Anterior cingulate cortex (tissue), 58 donors: ENCODE measurements at places on chromosomes 1 and 21.

GRCh38 chr1:179121159-179121938 lies 39.5 kb downstream of the TOR3A start:
- no peak for DNase-seq

DNA sequence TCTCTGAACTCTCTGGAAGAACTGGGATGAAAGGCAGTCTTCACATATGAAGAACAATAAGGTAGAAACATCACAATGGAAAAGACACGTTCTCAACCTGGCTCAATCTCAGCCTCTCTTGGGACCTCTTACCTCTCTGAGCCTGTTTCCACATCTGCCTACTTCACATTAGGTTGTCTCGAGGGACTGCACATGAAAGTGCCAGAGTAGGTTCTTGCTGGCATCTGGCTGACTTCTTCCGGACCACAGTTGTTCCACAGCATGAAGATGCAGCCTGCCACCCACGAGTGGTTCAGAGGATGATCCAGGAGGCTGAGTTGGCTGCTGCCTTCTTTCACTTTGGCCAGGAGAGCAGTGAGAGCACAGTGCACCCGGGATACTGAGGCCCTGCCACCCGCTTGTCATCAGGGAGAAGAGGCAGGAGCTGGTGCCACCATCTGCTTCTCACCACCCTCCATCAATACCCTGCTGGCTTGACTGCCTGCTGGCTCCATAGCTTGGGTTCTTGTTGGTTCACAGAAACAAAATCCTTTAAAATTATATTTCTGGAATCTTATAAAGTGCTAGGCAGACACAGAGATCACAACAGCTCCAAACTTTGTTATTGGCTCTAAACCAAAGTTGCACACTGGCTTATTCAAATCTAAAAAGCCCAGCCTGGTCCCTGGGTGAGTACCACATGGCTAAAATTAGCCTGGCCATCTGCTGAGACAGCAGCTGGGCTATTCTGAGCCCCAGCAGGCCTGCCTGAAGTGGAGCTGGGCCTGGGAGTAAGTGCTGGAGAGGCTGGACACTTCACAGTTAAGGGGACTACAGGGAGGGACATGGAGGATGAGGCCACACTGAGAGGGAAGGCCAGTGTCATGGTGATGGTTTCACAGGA lies 46.9 kb upstream of the LIN9 start:
- peak; percentile 41 for DNase-seq

DNA sequence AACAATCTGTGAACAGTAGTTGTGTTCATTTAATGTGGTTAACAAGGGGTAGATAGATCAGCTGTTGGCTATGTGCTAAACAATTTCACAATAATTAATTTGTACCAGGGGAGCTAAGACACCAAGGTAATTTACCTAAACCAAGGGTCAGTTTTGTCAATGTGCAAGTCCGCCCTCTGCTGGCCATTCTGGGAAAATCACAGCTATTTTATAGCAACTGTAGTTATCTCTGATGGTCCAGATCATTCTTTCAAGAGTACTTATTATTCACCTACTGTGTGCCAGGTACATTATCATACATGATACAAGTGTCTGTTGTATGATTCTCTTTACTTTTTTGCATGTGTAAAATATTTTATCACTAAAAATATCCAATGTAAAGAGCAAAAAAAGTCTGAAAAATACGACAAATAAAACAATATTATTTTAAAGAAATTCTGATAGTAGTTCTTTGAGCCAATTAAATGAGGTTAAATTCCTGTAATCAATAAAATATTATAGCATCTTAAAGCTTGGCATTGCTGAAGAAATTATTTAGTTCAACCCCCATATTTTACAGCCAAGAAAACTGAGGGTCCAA lies 312.3 kb upstream of the FAM78B start:
- no peak for DNase-seq

DNA sequence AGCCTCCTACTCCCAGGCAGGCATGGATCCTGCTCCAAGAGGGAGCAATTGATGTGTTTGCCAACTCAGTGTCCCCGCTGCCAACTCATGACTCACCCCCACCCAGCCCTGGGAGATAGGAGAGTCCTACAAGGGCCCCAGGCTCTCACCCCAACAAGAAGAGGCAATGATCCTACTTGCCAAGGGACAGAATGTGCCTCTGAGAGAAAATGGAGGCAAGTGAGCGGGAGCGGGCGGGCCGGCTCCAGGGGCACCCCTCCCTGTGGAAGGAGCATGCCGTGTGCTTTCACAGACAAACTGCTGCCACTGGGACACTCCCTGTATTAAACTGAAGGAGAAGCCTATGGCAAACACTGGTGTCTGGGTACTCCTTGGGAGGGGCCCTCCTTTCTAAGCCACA lies 16.7 kb downstream of the PKP1 start:
- no peak for DNase-seq

DNA sequence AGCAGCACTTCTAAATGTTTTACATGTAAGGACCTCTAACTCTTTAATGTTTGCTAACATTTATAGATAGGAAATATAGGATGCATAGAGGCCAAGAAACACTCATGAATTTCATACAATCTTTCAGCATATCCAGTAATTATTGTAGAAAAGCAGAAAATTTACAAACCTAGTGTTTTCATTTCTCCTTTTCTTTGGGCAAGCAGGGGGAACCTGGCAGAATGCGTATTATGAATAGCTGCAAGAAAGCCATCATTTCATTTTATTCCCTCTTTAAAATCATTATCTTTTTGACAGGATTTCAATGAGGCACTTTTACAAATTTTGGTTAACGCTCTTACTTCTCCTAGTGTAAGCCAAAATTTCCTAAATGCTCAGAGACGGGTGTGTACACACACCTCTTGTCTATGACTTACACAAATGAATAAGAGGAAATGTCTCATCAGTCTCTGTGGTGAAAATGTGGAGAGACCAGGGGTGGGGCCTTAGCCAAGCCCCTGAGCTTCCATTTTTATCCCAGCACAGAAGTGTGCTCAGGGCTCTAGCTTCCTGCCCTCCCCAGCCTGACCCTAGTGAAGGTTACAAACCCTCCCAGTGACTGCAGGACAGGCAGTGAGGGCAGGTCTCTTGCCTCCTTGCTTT lies 91.6 kb downstream of the LRRC8C start:
- no peak for DNase-seq

GRCh38 chr1:184062640-184063286 lies 11.2 kb downstream of the TSEN15 start:
- DNase-seq = no peak

- DNase-seq = no peak
Measured at GRCh38 chr1:73475316-73475870, 722.6 kb downstream of the LRRIQ3 start.

GRCh38 chr1:225319871-225320270 lies 108.0 kb downstream of the LBR start:
- DNase-seq = no peak

GRCh38 chr21:42665026-42665425 lies 11.6 kb downstream of the PDE9A start:
- no peak for DNase-seq

- no peak for DNase-seq
Measured at GRCh38 chr1:220804202-220804586, 17.5 kb downstream of the MTARC1 start.

- no peak for DNase-seq
Measured at GRCh38 chr1:1540818-1541628, 599 bp upstream of the TMEM240 start.

GRCh38 chr1:14521622-14522021 lies 76.9 kb upstream of the KAZN start:
- no peak for DNase-seq

DNA sequence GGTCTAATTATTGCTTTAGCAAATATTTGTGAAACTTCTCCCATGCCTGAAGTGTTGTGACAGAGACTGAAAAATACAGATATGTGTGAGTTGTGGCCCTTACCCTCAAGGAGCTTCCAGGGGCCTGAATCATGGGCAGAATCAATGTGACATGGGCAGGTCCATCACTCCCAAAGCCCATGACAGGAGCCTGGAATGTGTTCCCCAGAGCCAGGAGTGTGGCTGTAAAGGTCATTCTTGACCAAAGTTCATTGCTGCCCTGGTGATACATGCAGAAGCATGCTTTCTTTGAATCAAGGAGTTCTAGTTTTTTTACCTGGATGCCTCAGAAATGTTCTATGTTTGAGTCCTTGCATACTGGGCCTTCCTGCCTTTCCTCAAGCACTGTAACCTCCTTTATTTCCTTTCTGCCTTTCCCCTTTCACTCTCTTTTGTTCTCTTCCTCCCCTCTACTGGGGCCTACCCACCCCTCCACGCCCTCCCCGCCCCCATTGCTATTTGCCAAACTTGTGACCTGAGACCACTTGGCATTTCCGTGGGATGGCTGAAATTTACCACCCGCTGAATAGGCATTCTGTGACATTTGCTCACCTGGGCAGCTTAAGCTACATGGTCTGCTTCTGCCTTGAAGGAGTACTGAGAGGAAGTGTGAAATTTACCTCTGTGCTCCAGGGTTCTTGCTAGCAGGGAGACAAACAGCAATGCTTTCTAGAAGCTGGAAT lies 19.7 kb downstream of the PBX1 start:
- no peak for DNase-seq

- no peak for DNase-seq
Measured at GRCh38 chr1:36157115-36157903, 1.3 kb downstream of the MAP7D1 start.

DNA sequence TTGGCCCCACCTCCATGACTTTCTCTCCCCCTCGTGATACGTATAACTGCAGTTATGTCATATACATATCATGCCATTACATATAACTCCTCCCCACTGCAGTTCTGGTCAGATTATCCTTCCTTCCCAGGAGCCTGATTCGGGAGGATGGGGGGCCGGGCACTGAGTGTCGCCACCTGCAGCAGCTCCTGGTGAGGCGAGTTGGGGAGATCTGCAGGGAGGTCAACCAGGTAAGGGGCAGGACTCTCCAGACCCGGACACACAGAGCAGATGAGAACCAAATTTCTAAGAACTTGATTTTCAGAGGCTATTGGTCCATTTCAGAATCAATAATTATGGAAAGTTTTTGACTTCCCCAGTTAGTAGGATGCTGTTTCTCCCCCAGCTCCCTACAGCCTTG lies 19.5 kb downstream of the HYI start:
- no peak for DNase-seq

DNA sequence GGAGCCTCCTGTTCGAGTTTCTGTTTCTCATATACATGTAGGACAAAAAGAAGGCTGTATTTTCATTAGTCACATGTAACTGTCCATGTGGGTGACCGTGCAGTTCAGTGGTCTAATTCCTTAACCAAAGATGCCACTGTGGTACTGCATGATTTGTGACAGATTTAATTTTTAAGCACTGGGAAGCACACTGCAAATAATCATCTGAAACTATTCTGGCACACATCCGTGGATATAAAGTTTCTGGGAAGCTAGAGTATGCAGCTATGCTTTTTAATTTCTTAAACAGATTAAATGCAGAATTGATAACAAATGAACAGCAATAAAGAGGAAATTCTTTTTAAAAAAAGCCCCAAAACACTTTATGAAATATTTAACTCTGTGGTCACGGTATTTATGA lies 254.8 kb downstream of the LMO4 start:
- DNase-seq = no peak

- DNase-seq = peak; percentile 2
Measured at GRCh38 chr1:4963251-4963650, 308.8 kb downstream of the AJAP1 start.

- no peak for DNase-seq
Measured at GRCh38 chr1:248402748-248403147, at the start of gene OR2T1. Gene OR2T1 (plus strand): TSS chr1:248403048. CDS start chr1:248406148, 3,100 bp downstream.

GRCh38 chr21:42991992-42992740 lies 17.8 kb downstream of the PKNOX1 start:
- no peak for DNase-seq

DNA sequence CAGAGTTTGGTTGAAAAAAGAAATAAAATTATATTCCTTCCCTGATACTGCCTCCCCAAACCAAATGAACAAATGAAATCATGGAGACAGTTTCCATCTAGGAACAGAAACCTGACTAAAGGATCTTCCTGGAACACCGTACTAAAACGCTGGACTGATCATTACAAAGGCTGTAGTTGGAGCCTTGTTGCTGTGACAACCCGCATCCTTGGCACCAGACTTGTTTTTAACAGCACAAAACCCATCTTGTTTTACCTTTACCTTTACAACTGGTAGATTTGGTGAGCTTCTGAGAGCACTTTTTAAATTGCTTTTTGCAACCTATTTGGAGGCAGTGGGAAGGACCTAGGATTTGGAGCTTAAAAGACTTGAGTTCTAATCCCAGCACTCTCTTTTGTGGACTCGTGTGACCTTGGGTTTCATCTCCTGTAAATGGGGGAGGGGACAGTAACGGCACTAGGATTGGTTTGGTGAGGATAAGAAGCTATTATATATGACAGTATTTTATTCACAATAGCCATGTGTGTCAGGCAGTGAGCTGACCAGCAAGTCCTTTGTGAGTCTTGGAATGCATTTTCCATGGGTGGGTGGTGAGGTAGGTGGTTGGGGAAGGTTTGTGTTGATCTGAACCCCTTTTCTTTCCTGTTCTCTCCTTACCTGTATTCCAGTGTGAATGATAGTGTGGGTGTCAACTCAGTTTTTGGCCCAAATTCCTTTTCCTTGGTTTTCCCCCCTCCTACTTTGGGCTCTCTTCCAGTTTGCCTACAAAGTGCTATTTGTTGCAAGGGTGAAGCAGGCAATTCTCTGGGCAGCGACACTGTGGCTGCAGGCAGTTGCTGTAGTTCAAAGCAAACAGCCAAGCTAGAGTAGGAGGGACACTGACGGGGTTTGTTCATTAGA lies 12.6 kb downstream of the LRRC8D start:
- peak; percentile 86 for DNase-seq

DNA sequence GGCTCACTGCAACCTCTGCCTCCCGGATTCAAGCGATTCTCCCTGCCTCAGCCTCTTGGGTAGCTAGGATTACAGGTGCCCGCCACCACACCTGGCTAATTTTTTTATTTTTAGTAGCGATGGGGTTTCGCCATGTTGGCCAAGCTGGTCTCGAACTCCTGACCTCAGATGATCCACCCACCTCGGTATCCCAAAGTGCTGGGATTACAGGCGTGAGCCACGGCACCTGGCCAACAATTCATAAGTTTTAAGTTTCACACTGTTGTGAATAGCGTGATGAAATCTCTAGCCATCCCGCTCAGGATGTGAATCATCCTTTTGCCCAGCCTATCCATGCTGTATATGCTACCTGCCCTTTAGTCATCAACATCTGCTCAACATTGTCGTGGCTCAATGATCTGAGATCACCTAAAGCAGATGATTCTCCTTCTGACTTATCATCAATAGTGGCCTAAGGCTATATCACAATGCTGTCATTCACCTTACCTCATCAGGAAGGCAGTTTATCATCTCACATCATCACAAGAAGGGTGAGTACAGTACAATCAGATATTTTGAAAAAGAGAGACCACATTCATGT lies 2.6 kb downstream of the PFDN2 start:
- DNase-seq = no peak

- no peak for DNase-seq
Measured at GRCh38 chr1:197838836-197839235, 63.6 kb upstream of the DENND1B start.
